T-helper 1 cell (primary cell): ENCODE measurements at places on chromosomes 2 and 18.

DNA sequence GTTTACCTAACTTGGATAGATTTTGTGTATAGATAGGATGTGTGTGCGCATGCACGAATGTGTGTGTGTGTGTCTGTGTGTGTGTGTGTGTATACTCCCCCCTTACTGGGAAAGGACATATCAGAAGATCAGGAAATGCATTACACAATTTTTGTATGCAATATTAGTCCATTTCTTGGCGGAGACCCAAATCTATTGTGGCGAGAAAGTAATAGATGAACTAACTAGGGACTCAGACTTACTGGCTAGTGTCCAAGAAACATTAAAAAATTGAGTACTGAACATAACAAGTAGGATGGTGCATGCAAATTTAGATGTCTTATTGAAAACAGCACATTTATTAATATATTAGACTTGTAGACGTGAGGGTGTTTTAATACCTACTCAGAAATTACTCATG is 1036.5 kb upstream of the FANCL start:
- no peak for DNase-seq

DNA sequence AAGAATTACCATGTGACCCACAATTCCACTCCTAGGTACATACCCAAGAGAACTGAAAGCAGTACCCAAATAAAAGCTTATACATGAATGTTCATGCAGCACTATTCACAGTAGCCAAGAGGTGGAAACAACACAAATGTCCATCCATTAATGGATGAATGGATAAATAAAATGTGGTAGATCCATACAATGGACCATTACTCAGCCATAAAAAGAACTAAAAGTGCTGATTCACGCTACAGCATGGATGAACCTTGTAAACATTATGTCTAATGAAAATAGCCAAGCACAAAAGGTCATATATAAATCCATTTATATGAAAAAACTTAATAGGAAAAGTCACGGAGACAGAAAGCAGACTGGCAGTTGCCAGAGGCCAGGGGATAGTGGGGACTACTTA is 23.6 kb upstream of the ZFP36L2 start:
- no peak for DNase-seq

DNA sequence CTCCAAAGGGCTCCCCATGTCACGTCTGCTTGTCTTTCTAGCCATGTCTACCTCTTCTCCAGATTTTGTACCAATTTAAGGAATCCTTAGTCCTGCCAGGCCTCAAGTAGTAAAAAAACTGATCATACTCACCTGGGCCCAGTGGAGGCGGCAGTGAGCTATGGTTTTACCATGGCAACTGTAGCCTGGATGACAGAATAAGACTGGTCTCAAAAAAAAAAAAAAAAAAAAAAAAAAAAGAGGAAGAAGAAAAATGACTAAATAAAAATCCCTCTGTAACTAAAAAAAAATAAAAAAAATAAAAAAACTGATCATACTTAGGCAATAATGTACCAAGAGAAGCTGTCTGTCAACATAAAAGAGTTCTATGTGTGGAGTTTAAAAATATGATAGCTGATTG is 221.6 kb downstream of the NR4A2 start:
- peak; percentile 1 for DNase-seq

GRCh38 chr18:6382963-6383362 is 31.7 kb downstream of the L3MBTL4 start:
- DNase-seq: no peak

GRCh38 chr2:213425618-213426017 is 141.4 kb downstream of the SPAG16 start:
- DNase-seq: no peak

DNA sequence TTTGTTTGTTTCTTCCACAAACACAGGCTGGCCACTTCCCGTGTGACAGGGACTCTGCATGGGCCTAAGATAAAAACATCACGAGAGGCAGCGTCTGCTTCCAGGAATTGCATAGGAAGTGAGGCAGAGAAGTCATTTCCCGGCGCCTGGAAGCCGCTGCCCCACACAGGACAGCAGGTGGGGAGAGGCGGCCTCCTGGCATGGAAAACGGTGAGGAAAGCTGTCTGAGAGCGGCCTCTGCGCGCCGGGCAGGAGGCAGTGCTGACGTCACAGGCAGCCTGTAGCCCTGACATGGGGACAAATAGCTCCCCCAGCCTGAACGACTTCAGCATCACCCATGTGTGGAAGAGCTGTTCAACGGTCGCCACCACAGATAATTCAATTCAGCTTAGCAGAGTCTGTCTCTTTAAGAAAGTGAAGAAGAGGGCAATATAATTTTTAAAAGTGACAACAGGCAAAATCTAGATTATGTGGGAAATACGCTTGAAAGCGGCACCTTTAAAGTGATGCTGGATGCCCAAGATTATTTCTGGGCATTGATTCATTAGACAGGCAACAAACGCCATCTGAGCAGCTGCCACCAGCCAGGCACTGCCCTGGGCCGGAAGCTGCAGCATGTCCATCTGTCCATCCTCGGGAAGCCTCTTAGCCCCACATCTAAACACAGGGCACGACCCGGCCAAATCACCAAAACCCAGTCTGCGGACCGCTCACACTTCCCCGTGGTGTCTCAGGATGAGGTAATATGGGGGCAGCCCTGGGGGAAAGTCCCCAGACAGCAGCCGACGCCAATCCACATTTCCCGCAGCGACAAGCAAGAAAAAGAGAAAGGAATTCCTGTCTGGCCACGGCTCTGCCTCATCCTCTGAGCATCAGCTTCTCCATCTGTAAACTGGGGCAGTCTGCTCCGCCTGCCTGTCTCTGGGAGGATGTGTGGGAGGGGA is 138.9 kb downstream of the PXDN start:
- DNase-seq: no peak

DNA sequence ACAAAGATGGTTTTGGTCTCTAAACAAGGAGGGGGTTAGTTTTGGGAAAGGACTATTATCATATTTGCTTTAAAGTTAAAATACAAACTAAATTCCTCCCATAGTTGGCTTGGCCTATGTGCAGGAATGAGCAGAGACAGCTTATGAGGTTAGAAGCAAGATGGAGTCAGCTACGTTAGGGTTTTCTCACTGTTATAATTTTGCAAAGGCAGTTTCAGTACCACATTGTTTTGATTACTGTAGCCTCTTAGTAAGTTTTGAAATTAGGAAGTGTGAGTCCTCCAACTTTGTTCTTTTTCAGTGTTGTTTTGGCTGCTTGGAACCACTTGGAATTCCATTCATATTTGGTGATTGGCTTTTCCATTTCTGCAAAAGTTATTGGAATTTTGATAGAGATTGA is 23.4 kb downstream of the LCLAT1 start:
- DNase-seq: no peak

DNA sequence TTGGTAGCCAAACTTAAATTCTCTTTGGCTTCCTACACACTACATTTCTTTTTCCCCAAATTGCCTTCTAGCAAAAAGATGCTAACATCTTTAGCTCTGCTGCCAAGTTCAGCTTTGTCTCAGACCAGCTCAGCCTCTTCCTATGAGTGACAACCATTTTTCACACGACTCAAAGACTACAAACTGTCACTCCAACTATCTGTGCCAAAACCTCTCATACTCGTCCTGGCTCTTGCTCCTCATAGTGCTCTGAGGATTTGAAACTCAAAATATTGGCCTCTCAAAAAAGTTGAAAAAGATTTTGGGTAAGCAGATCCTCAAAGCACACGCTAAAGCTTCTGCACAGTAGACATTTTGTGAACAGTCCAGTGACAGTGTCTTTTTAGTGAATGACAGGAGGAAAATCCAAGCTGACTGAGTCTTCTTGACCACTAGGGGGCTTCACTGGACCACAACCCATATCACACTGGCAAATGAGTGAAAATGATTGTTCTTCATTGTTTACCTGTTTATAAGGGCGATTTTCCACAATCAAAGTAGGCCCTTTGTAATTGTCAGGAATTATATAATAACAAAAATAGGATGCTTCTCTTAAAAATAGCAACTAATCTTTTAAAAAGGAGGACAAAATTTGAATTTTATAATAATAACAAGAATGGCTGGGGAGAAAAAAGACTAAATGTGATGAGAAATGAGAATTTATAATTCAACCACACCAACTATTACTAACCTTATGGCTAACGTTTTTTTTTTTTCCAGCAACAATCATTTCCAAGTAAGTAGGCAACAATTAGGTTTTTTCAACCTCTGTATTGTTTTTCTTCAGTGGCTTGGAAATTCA is 85.5 kb upstream of the PGAP1 start:
- DNase-seq: peak; percentile 5

DNA sequence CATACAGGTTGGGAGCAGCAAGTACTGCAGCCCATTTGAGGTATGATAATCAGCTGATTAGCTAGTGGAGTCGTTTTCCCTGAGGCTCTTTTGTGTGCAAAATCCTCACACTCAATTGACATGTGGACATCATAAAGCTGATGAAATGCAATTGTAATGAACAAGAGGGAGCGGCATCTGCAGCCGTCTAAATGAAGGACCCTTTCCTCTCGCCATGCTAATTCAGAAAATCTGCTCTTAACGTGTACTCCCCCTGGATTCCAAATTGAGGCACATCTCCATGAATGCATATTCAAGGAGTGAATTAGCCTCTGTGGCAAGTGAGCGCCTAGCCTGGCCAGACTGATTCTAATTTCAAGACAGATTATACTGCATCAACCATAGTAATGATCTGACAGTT is 260.9 kb upstream of the ATP5MC3 start:
- no peak for DNase-seq

DNA sequence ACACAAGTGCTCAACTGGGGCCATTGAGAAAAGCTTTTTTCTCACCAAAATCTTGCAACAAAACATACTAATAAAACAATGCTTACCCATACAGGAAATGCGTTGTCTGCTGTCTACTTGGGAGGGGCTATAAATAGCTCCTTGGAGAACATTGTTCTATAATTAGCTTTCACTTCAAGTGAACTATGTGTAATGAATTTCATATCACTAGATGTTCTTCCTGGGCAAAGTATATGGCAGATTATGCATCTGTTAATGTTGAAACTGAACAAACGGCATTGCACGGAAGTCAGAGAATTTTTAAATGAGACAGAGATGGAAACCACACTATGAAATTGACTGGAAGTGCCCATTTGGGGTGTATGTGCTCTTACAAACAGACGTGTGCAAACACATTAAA is 6.4 kb upstream of the NPAS2 start:
- no peak for DNase-seq

GRCh38 chr2:190379249-190379964 is 28.7 kb upstream of the MFSD6 start:
- no peak for DNase-seq

DNA sequence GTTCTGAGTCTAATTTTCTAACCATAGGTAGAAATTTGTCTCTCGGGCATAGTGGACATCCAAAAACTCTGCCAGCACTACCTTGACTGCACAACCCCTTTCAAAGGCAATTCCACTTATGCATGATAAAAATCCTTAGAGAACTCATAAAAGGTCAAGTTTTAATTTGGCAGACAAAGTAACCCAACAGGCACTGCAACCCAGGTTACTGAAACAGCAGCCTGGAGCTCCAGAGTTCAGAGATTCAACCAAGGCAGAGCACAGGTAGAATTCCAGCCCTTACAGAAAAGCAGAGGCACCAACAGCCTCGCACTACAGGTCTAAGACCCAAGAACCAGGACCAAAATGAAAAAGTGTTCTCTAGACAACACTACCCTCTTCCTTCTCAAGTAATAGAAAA is 1.8 kb downstream of the DTNB start:
- no peak for DNase-seq

- no peak for DNase-seq
Observed at GRCh38 chr2:234493796-234494195, 3.1 kb downstream of the ARL4C start.

- DNase-seq: no peak
Observed at GRCh38 chr2:109256111-109256510, 127.1 kb downstream of the SH3RF3 start.

DNA sequence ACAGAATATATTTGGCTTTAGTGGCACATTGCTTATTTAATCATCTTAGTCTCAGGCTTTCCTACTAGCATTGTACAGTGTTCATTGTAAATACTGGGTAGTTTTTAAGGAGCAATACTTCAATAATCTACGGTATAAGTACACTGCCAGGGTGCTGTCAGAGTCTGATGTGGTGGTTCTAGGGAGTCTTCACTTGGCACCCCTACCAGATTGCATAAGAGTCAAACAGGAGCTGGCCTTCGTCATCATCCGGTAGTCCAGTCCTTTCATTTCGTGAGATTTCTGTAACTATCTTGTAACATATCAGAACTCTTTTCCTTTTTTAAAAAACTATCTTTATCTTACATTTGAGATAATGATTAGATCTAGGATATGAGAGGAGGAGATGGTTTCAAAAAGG is 91.1 kb downstream of the ZNF532 start:
- no peak for DNase-seq

DNA sequence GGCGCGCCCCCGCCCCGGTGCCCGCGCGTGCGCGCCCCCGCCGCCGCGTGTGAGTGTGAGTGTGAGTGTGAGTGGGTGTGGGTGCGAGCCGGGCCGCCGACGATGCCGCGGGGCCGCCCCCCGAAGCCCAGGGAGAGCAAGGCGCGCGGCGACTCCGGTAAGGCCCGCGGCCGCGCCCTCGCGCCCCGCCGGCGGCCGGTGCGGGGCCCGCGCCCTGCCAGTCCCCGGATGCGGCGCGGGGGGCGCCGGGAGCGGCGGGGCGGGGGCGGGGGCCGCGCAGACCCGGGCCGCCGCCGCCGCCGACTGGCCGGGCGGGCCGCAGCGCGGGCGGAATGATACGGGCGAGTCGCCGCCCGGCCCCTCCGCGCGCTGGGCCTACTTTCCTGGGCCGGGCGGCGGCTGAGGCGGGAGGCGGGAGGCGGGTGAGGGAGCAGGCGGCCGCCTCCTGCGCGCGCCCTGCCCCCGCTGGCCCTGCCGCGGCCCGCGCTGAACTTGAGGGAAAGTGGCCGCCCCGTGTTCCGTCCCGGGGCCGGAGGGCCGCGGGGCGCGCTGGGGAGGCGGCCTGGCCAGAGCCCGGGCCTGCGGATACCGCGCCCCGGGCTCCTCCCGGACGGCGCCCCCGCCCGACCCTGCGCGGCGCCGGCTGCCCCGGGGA is at the start of gene ZNF236:
ZNF236 (plus strand) TSS at position 52 of the 655 bp plus-strand sequence; CDS start at position 103, 51 bp downstream.
- peak; percentile 54 for DNase-seq

DNA sequence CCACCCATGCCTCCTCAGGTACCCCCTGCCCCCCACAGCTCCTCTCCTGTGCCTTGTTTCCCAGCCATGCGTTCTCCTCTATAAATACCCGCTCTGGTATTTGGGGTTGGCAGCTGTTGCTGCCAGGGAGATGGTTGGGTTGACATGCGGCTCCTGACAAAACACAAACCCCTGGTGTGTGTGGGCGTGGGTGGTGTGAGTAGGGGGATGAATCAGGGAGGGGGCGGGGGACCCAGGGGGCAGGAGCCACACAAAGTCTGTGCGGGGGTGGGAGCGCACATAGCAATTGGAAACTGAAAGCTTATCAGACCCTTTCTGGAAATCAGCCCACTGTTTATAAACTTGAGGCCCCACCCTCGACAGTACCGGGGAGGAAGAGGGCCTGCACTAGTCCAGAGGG is 803 bp upstream of the DES start:
- no peak for DNase-seq

GRCh38 chr2:43743706-43744105 is 30.1 kb upstream of the DYNC2LI1 start:
- no peak for DNase-seq

DNA sequence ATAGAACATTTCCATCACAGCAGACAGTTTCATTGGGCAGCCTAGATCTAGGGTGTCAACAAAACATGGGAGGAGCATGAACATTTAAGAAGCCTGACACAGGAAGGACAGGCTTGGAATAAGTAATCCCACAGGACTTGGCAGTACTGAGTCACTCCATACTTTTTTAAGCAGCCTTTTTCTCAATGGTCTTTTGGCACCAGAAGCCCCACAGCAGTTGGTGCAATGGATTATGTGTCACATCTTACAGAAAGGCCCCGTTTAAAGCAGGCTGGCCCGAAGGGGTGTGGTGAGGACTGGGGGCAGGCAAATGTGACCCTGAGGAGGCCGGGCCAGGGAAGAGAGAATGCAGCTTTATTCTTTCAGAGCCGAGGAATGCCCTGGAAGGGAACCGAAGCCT is 26.6 kb downstream of the SPTBN1 start:
- DNase-seq: no peak
